ENCODE measurements at places on chromosomes 5 and 9.
A peak's percentile ranks its signal among the peaks of the same experiment; 100 is the strongest.

DNA sequence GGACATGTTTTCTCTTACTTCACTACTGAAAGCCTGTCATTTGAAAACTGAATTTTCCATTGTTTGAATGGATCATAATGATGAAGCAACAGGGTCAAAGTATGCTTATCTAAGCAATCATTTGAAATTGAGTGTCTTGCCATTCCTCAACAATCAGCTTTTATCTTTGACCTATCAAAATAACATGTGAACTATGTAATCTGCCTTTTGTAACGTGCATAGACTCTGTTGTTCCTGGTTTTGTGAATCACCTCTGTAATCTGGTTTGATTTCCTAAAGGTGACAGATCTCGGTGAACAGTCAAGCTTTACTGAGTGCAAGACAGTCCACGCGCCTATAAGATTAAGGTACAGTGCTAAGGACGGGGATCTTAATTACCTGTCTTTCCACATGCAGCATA is 3.3 kb downstream of the MEF2C start:
- DNase-seq, result no peak

DNA sequence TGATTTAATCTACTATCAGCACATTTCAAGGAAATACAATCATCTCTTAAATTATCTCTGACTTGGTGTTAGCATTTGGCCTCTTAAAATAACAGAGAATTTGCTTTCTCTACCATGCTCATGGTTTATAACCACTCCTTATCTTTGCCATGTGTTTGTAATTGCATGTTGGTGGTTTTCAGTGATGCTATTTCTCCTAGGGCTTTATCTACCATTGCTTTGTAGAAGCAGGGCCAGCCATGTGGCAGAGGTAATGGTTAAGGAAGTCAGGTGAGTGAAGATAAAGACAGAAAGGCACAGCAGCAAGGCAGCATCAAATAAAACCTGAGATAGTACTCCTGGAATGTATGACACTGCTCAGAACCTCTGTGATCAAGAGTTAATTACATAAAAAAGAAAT is 206.2 kb downstream of the FER start:
- no peak for DNase-seq

DNA sequence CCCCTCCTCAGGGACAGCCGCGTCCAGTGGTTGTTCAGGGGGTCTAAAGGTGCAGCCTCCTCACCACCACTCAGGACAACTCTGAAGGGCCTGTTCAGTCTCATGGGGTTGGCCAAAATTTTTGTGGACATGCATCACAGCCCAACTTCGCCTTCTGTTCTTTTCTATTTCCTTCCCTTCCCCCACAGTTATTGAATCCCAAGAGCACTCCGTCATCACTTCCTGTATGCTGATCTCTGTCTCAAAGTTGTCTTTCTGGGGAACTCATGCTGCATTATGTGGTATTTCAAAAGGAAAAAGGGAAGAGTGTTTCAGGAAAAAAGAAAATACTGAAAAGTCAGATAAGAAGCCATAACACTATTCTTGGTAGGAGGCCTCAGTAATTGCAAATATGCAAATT is 355.4 kb downstream of the CAAP1 start:
- DNase-seq, result no peak

GRCh38 chr5:109152565-109152964 is 257.2 kb downstream of the PJA2 start:
- DNase-seq, result no peak

GRCh38 chr5:132385326-132386105 is 16.0 kb downstream of the SLC22A5 start:
- peak; percentile 83 for DNase-seq

- peak; percentile 34 for DNase-seq
Measured at GRCh38 chr9:127569886-127570401, 42.1 kb upstream of the STXBP1 start.

DNA sequence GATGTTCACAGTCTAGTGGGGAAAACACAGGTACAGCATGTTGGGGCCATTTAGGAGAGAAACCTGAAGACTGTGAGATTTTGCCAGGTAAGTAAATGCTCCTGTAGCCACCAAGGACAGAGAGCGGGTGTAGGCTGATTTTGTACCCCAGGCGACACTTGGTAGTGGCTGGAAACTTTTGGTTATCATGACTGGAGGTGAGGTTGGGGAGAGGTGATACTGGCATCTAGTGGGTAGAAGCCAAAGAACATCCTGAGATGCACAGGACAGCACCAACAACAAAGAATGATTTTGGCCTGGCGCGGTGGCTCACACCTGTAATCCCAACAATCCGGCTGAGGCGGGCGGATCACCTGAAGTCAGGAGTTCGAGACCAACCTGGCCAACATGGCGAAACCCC is 38.8 kb upstream of the PWWP2A start:
- no peak for DNase-seq

DNA sequence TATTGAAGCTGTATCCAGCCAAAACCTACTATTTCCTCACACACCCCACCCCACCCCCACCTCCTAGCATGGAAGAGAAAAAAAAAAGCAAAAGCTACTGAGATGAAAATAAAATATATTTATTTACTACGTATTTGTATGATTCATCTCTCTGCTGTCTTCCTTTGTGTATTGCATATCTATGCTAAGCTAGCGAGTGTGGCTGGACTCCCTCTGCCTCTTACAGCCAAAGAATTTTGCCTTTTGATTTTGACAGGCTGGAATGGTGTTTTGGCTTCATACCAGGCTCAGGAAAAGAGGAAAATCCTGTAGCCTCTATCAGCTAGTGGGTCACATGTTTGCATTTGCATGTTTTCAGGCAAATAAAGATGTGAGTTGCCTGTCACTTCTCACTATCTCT is 2.2 kb downstream of the ABLIM3 start:
- no peak for DNase-seq

DNA sequence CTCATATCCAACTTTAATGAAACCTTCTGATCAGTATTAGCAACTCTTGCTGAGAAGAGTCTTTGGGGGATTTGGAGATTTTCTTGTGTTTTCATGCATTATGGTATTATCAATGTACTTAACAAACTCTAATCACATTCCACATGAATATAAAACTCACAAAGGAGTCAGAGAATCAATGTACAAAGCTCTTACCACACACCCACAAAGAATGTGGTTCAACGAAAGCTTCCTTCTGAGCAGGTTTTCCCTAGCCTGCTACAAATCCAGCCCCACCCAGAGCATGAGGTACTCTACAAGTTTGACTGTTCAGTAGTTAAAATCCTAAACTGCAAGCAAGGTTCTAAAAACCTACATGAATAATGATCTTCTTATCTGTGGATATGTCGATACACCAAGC is 210.1 kb downstream of the TARS1 start:
- DNase-seq, result no peak

DNA sequence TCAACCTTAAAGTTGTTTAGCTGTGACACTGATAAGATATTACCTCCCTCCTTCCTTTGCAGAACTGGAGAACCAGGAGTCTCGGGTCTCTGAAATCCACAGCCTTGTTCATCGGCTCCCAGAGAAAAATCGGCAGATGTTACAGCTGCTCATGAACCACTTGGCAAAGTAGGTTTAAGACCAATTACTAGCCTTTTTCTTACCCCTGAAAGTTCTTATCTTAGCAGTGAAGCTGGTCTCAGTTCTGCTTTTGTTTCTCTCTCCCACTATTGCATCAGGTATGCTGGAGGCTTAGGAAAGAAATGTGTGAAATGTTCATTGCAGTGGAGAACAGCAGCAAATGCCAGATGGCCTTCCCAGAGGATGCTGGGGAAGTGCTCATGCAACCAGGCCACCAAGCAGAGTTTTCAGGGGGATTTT is 287.4 kb downstream of the ARHGAP26 start:
- no peak for DNase-seq

DNA sequence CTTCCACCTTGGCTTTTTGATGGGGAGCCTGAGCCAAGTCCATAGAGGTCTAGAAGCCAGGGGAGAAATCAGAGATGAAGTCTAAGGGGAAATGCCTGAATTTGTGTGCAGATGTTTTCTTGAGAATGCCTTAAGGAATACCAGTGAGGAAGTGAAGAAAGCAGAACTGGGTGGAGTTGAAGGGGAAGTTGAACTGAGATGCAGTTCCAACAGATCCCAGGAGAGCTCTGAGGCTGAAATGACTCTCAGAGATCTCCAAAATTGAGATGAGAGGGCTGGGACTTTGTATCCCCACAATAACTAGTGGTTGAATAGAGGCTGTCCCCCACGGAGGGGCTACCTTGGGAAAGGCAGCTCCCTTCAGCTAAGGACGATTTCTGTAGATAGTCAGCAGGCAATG is 197.1 kb downstream of the ZNF462 start:
- no peak for DNase-seq

DNA sequence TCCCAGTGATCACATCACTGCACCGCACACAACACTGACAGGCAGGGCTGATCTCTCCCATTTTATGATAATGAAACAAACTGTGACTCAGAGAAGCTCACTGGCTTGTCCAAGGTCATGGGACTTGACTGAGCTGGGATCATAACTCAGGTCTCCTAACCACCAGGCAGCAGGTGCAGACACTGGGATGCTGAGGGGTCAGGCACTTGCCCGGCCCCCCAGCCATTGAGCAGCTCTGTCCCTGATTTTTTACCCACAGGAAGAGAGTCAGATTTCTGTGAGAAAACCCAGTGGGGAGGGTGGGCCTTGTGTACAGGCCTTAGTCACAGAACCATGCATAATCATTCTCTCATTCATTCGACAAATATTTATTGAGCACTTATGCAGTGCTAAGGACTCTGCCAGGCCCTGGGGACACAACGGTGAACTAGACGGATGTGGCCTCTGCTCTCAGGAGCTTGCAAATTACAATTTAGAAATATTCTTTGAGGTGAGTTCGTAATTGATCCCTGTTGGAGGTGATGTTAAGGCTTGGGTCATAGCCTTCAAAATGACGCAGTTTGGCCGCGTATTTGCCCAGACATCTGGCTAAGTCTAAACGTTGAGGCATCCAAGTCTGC is 54.5 kb upstream of the TGFBR1 start:
- DNase-seq, result no peak

- no peak for DNase-seq
Measured at GRCh38 chr5:108321341-108321740, 60.6 kb downstream of the FBXL17 start.

GRCh38 chr5:151456321-151456940 is 9.0 kb downstream of the SLC36A1 start:
- DNase-seq, result no peak

DNA sequence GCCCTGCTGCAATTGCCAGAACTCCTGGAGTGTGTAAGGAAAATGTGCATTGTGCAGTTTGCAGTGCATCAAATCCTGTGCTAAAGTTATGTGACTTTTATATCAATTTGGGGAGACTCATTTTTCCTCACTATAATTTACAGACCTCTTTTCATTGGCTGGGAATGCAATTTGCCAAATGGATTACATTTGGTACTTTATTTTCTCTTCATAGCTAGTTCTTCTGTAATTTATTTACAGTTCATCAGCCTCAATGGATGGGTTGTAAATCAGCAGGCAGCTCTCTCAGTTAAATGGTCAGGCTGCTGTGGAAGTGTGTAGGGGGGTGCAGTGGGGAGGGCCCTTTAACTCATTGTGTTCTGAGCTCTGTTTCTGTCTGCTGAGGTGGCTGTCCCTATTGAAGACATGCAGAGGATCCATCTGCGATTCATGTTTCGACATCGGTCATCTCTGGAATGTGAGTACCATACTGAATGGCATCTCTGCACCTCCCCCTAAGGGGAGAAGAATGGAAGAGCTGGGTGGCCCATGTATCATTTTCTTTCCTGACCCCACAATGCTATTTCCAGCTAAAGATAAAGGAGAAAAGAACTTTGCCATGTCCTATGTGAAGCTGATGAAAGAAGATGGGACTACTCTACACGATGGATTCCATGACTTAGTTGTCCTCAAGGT is 74.6 kb downstream of the DOCK2 start:
- DNase-seq, result no peak

- no peak for DNase-seq
Measured at GRCh38 chr5:5613261-5613990, 190.9 kb downstream of the ICE1 start.

DNA sequence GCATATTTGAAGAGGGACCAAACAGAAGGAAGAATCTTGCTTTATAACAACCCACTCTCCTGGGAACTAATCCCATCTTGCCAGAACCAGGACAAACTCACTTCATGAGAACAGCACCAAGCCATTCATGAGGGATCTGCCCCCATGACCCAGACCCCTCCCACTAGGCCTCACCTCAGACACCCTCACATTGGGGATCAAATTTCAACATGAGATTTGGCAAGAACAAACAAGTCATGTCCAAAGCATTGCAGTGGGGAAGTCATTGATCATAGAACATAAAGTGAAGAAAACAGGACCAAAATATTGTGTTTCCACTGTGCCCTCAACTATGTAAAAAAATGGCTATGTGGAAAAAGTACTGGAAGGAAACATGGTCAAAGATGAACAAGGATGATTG is 43.9 kb downstream of the MAP1B start:
- DNase-seq, result no peak

- no peak for DNase-seq
Measured at GRCh38 chr9:114169952-114170770, 14.8 kb downstream of the COL27A1 start.

GRCh38 chr5:59922220-59922619 is 28.7 kb upstream of the PDE4D start:
- DNase-seq, result no peak

GRCh38 chr5:95777441-95777840 is 45.1 kb downstream of the GLRX start:
- DNase-seq, result no peak

GRCh38 chr5:57508211-57508610 is 25.6 kb upstream of the ACTBL2 start:
- DNase-seq, result no peak

DNA sequence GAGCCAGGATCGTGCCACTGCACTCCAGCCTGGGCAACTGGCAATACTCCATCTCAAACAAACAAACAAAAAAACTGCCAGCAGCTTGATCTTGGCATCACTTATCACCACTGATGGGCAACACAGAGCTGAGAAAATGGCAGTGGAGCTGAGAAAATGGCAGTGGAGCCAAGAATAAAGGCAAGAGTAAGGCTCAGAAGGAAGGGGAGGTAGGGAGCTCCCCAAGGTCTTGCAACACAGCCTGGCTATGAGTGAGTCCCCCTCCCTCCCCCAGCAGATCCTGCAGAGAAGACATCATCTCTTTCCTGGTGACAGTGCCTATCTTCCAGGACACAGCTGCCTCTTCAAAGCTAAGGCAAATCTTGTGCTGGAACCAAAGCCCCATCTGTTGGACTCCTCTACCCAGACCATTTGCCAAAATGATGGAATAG is 70.3 kb downstream of the UGCG start:
- DNase-seq, result no peak

DNA sequence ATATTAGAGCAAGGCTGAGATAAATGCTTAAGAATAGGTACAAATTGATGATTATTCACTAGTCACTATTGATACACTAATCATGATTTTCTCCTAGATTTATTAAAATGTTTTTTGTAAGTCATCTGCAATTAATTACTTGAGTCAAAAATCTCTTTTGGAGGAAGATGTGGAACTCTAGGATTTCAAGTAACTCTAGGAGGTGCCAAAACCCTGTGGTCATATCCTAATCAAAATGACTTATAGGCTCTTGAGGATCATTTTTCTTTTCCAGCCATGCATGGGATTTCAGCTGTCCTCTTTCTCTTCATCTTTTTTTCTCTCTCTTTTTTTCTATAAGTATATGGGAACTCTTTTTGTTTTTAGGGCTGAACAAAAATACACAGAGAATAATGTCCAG is 141.8 kb upstream of the CD180 start:
- no peak for DNase-seq

All from activated CD4-positive, alpha-beta T cell treated with anti-CD3 and anti-CD28 coated beads for 36 hours (primary cell).